ENCODE measurements at places on chromosomes 7 and 10.

GRCh38 chr7:37081436-37081835 lies 357.1 kb upstream of the AOAH start:
- DNase-seq = peak; percentile 64

DNA sequence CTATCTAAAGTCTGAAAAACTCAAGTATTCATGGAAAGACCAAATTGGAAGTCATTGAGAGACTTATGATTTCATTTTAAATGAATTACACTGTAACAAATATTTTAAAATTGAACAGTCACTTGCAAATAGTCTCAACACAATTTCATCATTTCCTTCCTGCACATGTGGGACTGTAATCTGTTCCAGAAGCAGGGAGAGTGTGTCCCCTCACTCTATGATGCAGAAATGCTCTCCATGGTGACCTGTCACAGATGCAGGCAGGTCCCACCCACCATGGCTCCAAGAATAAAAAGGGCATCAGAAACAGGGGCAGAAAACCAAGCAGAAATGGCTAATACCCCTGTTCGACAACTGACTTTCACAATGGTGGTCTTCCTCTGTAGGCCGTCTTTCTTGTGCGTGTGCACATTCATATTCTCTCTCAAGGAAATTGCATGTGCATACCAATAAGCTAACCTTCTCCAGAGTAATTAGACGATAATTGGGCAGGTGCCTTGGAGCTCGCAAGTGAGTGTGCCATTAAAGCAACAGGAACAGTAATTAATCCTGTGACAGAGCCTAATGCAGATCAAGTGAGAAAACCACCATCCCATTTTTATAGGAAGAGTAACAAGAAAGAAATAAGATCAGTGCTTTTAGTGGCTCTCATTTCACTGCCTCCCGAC lies 170.9 kb downstream of the ZMYND11 start:
- no peak for DNase-seq

DNA sequence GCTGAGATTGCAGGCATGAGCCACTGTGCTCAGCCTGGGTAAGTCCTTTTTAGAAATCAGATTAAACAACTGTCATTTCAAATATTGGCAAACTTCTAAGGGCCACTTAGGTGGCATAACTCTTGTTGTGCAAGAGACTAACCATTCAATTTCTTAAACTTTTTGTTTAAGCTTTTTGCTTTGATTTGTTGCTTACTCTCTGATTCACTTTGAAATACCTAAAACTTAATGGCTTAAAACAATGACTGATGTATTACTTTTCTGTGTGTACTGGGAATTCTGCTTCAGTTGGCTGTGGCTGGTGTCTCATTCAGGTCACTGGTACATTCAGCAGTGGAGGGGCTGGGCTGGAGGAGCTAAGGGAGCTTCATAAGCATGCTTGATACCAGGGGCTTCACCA lies 28.9 kb downstream of the ZNF25 start:
- DNase-seq = no peak

- no peak for DNase-seq
Measured at GRCh38 chr7:152481082-152481481, 45.3 kb upstream of the KMT2C start.

GRCh38 chr7:114588506-114588905 lies 173.9 kb downstream of the FOXP2 start:
- DNase-seq = no peak

Measured in NCI-H2081 (cell line).